Stimulated activated CD4-positive, alpha-beta T cell treated with anti-CD3 and anti-CD28 coated beads, Interleukin-15, amount 100 ng/mL, for 1 hour (primary cell): ENCODE measurements at places on chromosomes 7 and 10.

- no peak for DNase-seq
These were observed 297.6 kb downstream of the GPAM start for GRCh38 chr10:111885919-111886318.

DNA sequence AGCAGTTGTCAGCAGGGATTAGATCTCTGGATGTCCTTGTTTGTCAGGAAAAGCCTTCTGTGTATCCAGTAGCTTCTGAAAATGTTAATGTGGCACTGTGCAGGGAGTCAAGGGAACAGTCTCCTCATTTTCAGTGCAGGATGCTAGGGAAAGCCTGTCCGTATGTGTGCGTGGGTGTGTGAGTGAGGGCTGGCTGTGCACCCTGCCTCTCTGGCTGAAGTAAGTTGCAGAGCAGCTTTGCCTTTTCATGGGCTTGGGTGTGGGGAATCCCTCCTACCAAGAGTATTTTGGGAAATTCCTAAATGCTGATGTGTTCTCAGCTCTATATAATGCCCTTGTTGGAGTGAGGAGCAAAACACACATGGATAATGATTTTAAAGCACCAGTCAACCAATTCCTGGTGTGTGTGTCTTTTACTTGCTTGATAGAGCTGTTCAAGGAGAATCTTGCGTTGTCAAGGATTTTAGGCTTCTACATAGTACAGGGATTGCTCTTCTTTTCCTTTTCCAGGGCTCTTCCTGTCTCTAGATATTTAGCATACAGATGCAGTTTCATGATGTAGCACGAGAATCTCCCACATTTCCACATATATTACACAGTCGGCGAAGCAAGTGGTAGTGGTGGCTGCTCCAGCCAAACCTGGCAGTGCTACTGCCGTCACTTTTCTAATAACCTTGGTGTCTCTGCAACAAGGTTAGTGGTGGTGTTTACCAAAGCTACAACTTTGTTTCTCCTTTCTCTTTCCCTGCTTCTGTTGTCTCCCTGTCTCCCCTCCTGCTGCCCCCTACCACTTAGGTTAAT, 92.8 kb downstream of the MCU start:
- no peak for DNase-seq

DNA sequence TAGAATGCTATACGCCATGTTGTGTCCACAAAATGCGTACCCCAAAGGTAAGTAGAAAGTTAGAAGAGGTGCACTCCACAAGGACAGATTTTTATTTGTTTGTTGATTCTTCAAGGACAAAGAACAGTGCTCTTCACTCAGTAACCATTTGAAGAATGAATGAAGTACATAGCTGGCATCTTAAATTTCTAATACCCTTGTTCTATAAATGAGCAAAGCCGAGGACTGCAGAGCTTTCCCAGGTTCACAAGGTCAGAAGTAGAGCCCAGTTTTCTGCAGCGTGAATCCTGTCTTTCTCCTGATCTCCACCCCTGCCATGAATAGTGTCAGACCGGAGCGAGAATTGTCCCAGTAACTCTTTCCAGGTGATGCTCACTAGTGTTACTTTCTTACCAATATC, 9.5 kb downstream of the HECW1 start:
- DNase-seq, result no peak

DNA sequence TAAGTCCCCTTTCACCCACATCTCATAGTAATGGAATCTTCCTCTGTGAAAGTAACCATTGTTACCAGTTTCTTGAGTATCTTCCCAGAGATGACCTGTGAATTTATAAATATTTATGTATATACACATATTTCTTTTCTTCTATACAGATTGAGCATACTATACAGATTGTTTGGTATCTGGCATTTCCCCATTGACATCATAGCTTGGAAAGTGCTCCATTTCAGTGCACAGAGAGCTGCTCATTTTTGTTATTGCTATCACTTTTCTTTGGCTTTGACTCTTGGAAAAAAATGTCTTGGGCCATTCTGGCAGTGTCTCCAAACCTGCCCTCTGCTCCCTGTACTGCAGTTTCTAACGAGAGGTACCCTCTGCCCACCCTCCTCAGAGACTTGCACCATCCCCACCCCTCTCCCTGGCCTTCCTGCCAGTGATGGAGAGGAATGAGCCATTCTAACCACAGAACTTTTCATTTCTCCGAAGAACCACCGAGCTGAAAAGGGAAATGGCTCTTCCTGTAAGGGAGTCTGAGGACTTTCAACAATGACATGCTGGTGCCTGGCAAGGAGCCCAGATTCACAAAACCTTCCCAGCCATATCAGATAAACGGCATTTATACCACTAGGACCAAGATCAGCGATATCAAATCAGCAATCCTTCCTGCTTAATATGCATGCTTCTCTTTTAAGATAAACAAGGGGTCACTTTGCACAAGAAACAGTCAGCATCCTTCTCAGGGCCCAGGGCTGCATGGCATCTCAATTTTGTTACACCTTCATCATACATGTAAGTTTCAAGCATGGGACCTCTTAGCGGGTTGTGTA, 19.7 kb upstream of the CCSER2 start:
- DNase-seq, result no peak

- no peak for DNase-seq
These were observed 117.6 kb upstream of the DPP6 start for GRCh38 chr7:153934629-153935028.

GRCh38 chr10:114256822-114257221, 17.8 kb downstream of the VWA2 start:
- no peak for DNase-seq

DNA sequence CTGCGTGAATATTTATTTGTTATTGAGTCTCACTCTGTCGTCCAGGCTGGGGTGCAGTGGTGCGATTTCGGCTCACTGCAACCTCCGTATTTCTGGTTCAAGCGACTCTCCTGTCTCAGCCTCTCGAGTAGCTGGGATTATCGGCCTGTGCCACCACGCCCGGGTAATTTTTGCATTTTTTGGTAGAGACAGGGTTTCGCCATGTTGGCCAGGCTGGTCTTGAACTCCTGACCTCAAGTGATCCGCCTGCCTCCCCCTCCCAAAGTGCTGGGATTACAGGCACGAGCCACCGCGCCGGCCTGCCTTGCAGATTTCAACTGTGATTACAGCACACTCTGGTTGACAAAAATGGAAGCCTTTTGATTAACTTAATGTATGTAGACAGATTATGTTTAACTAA, 730.0 kb upstream of the VSTM2A start:
- no peak for DNase-seq

- DNase-seq, result no peak
These were observed 160.4 kb upstream of the AGR3 start for GRCh38 chr7:17042211-17042610.

DNA sequence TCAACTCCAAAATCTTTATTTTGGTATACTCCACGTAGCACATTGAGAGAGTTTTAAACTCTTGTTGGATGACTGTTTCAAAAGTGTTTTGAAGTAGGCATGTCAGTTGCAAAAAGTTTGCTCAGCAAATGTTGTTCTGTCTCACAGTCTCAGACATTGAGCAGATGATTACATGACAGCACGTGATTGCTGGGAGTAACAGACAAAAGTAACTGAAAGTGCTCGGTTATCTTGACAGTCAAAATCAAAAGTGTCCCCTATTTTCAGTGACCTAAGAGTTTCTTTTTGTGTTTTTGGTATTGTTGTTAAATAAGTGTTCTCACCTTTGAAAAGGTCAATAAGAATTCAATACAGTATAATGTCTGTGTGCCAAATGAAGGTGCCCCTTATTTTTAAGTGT, 84.3 kb downstream of the CFTR start:
- no peak for DNase-seq

DNA sequence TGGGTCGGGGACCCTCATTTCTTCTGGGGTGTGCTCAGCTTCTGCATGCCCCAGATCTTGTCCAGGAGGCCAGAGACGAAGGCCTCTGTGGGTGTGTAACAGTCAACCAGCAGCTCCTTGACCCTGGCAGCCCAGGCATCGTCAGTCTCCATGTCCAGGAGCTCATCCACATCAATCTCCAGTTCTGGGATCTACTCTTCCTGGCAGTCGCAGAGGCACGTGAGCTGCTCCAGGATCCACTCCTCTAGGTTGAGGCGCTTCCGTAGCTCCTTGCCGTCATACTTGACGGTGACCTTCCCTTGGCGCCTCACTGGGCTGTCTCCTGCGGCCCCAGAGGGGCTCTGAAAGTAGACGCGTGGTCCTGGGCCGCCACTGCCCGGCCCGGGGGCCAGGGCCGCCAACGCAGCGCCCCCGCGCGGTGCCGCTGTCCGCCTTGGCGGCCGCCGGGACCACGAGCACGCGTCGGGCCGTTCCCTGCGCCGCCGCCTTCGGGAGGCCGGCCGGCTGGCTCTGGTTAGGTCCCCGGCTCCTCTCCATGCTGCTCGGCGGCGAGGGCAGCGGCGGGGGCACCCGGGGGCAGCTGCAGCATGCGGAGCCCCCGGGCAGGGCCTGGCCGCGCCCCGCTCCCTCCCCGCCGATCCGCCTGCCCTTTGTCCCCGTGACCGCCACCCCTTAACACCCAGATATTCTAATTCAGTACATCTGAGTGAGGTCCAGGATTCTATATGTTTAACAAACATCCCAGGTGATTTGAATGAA, 170.5 kb downstream of the SEPTIN7 start:
- no peak for DNase-seq

DNA sequence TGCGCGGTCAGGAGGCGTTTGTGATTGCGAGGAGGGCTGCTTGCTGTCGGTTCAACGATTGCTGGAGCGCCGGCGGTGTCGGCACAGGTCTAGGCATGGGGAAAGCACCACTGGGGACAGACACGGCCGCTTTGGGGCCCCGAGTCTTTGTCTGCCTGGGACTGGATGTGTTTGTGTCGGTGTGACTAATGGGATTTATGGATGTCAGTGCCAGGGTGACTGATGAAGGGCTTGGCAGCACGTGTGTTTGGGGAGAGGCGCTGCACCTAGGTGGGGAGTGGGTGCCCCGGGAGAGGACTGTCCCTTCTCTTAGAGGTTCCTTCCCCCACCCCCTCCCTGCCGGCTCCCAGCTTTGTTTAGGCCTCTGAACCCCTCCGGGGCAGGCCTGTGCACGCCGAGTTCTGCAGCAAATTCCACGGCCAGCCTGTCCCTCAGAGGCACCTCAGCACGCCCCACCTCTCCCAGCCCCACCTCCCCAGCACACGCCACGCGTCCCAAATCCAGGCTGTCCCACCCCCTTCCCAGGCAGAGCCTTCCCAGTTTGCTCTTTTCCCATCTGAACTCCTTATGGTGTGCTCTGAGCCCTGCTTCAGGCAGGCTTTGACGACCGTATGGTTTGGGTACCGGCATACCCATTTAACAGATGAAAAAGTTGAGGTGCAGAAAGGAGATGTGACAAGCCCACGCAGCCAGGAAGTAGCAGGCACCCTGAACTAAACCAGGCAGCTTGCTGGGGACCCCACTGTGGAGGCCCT, 6.4 kb upstream of the TNRC18 start:
- no peak for DNase-seq

DNA sequence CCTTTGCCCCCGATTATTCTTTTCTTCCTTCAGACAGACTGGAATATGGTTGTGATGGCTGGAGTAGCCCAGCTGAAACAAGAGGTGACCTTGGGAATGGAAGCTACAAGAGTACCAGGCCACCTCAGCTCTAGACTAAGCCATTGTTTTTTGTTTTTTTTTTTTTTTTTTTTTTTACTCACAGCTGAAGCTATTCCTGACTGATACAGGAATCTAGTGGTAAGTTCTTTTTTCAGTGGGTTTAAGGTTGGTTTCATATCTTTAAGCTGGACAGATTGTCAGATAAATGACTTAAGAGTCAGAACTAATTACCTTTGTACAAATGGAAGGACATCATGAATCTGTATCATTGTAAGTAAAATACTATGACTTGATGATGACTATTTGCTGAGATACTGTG, 30.2 kb upstream of the PTPN12 start:
- no peak for DNase-seq

- no peak for DNase-seq
These were observed 102.4 kb upstream of the SVIL start for GRCh38 chr10:29737074-29737593.

GRCh38 chr10:125823663-125824251, 411 bp downstream of the BCCIP start:
- no peak for DNase-seq

GRCh38 chr10:119342335-119342734, 135.0 kb downstream of the GRK5 start:
- DNase-seq, result no peak

- no peak for DNase-seq
These were observed 6.6 kb upstream of the PDLIM1 start for GRCh38 chr10:95297402-95297801.

- no peak for DNase-seq
These were observed 28.7 kb downstream of the DGKI start for GRCh38 chr7:137818036-137818435.

- no peak for DNase-seq
These were observed 12.0 kb upstream of the RHOBTB1 start for GRCh38 chr10:60955957-60956425.

DNA sequence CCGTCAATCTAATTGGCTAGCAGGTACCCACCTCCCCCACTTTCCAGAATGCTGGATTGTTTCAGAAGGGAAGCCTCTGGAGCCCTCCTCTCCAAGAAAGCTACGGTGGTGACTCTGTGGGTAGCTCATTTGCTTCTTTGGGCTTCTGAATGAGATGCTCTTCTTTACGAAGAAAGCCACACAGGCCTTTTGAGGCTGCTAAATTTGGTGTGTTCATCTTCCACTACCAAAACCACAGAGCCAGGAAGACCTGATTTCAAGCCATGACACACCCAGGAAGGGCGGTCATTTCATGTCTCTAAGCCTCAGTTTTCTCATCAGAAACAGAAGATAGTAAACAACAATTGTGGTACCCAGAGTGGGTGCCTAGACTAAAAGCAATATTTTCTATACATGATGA, 901.2 kb downstream of the KCNMA1 start:
- no peak for DNase-seq

DNA sequence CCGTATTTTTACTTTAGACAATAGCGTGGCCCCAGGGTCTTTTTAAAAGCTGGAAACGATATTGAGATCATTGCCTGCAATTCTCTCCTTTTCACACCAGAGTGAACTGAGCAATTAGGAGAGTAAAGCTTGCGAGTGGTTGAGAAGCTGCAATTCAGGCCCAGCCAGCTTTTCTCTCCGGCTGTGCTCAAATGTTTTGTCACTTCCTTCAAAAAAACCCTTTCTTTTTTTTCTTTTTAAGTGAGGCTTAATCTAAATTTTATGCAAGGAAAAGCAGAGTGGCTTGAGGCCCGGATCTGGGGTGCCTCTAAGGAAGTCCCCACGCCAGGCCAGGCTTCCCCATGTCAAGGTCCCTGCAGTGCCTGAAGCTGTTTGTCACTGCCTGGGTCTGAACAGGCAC, 433.9 kb downstream of the GLRX3 start:
- DNase-seq, result no peak

- no peak for DNase-seq
These were observed 186.7 kb downstream of the SLC25A13 start for GRCh38 chr7:96135241-96135640.
